ENCODE measurements at places on chromosomes 12 and 14.
A peak's percentile ranks its signal among the peaks of the same experiment; 100 is the strongest.

DNA sequence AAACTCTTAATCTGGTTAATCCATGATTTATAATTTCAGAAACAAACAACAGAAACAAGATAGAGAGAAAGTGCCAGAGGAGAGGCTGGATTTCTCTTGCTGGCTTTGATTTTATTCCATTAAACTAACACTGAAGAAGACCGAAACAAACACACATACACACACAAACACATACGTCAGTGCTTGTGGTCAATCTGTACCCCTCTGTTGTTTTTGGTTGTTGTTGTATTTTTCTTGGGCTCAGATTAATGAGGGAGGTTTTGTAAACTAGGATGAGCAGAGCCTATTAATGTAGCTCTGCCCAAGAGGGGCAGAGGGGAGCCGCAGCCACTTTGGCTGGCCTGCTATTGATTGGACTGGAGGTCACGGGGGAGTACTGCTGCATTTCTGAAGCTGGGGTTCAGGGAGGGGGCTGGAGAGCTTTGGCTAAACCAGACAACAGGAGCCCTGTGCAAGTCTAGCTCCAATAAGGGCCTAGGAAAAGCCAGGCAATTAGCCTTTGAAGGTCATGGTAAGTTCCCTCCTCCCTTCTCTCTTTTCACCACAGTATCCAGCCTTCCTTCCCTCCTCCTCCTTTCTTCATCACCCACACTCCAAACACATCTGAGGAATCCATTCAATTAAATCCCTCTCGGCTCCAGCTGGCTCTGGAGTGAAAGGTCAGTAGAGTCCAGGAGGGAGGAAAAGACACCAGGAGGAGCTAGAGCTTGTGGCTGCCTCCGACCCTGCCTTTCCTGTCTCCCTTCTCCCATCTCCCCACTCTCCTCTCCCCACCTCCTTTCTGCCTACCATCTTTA is 344.1 kb upstream of the LMO3 start:
- no peak overlapping the region for H3K4me3 ChIP-seq
- no peaks in the 10 kb centered on the region for H3K4me1 ChIP-seq
- no peak overlapping the region for H3K27ac ChIP-seq
- DNase-seq, result no peak
- H3K36me3 ChIP-seq, result no peaks in the 10 kb centered on the region

GRCh38 chr14:71648725-71649124 is 283.5 kb upstream of the RGS6 start:
- no peaks in the 10 kb centered on the region for H3K27me3 ChIP-seq
- no peak overlapping the region for H3K4me3 ChIP-seq
- peaks cover 32% of the 10 kb centered on the region for H3K36me3 ChIP-seq
- no peak for DNase-seq
- no peaks in the 10 kb centered on the region for H3K4me1 ChIP-seq

DNA sequence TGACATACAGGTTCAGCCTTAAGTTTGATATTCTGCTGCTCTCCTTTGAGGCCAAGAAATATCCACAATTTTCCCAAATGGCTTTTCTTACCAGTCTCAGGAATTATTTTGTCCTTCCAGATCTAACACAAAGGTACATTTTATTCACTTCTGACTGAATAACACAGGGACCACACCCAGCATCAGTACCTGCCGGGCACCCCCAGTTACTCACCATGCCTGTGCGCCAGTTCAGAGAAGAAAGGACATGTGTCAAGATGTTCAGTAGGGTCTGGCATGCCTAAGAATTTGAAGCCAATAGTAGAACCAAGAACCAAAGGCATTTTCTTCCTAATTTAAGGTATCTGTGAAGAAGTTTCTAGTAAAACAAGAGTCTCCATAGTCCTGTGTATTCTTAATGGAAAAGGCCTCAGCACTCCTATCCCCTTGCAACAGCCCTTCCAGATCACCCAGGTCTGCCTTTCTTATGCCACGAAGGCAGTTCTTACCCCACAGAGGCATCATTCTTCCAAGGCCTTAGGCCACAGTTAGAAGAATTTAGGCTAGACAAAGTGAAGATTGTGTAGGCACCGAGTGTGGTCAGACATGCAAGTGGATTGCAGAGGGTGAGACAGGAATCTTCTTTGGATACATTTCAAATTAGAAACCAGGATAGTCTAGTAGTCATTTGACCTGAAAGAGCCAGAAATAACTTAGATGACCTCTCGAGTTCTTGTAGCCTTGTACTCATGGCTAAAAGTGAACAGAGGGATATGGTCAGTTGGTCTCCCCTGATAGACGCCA is 140.1 kb upstream of the HIF1A start:
- DNase-seq, result no peak
- peaks cover 60% of the 10 kb centered on the region for H3K4me1 ChIP-seq
- no peaks in the 10 kb centered on the region for H3K27me3 ChIP-seq
- no peak overlapping the region for H3K27ac ChIP-seq

DNA sequence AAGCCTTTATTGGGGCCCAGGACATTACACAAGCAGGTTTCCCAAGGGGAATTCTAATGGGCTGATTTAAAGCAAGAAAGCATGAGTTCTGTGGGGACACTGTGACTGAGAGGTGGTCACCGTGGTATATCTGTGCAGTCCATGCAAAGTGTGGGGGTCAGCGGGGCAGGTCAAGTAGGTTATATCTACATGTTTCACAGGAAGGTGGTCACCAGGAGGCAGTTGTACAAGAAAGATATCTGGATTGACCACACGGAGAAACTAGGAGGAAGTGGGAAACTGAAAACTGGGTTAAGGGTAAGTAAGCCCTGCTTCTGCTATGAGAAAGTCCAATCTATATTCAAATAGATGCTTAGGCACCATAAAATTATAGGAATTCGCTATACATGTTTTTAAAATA is 77.8 kb upstream of the CNOT2 start:
- no peak for DNase-seq
- no peaks in the 10 kb centered on the region for H3K36me3 ChIP-seq
- no peak overlapping the region for H3K27ac ChIP-seq
- no peak overlapping the region for H3K4me3 ChIP-seq
- H3K27me3 ChIP-seq, result no peaks in the 10 kb centered on the region
- H3K4me1 ChIP-seq, result no peaks in the 10 kb centered on the region

GRCh38 chr14:33249233-33249820 is 310.6 kb downstream of the NPAS3 start:
- H3K4me3 ChIP-seq, result no peak overlapping the region
- no peak overlapping the region for H3K27ac ChIP-seq
- no peaks in the 10 kb centered on the region for H3K36me3 ChIP-seq
- no peak for DNase-seq
- no peaks in the 10 kb centered on the region for H3K27me3 ChIP-seq
- H3K4me1 ChIP-seq, result no peaks in the 10 kb centered on the region

GRCh38 chr12:92593734-92594402 is 108.9 kb upstream of the PLEKHG7 start:
- peak overlapping the region; percentile 94 for H3K27ac ChIP-seq
- peak overlapping the region; percentile 49 for H3K4me3 ChIP-seq
- H3K27me3 ChIP-seq, result no peaks in the 10 kb centered on the region
- peak; percentile 79 for DNase-seq
